GM10248 (cell line): ENCODE measurements at places on chromosomes 13 and 19.

DNA sequence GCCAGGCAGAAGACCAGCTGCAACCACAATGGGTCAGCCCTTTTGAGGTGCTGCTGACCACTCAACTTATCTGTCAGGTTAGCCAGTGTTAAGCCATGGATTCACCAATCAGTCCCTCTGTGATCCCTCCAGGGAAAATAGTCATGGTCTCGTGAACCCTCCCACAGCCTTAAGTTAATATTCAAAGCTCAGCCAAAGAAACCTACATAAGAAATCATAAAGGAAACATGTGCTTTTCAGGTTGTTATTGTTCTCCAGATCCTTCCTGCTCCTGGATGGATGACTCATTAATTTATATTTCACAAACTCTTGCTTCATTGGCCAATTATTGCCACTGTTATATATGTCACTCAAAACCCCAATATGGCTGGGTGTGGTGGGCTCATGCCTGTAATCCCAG lies 161.9 kb downstream of the B3GLCT start:
- DNase-seq, result no peak

- no peak for DNase-seq
Observed at GRCh38 chr13:95564733-95565291, 12.3 kb downstream of the CLDN10 start.

DNA sequence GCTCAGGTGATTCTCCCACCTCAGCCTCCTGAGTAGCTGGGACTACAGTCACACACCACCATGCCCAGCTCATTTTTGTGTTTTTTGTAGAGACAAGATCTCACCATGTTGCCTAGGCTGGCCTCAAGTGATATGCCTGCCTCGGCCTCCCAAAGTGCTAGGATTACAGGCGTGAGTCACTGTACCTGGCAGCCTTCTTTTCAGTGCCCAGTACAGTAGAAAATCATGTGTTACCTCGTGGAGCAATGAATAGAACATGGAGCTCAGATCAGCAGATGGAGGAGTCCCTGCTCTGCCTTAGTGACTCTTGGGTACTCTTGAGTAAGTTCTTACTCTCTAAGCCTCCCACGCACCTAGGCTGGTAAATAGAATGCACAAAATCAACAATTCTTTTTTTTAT lies 44.7 kb downstream of the THSD1 start:
- DNase-seq, result no peak

GRCh38 chr19:20276011-20276731 lies 109.2 kb downstream of the ZNF486 start:
- DNase-seq, result no peak

- peak; percentile 45 for DNase-seq
Observed at GRCh38 chr13:45257638-45258333, 56.9 kb upstream of the KCTD4 start.

DNA sequence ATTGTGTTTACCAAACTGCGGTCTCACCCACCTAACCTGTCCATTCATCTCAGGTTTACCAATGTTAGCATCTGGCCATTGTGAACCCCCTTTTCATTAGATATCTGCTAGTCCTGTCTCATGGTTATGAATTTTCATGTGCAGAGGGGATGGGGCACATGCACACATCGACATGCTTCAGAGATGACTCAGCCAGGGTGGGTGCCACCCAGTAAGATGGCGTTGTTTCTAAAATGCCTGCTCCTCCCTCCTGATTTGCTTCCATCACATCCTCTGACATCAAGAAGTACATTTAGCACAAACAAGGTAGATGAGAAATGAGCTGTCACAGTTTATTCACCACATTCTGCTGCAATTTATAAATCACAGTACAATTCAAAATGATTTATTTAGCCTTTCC lies 51.3 kb downstream of the GPALPP1 start:
- no peak for DNase-seq

GRCh38 chr19:58544591-58545285 lies 874 bp downstream of the TRIM28 start:
- DNase-seq, result peak; percentile 90

- no peak for DNase-seq
Observed at GRCh38 chr19:18008814-18009213, 844 bp downstream of the ARRDC2 start.

- DNase-seq, result no peak
Observed at GRCh38 chr13:102947745-102948405, 102.0 kb downstream of the ERCC5 start.

GRCh38 chr13:97225533-97225932 lies 3.4 kb downstream of the MBNL2 start:
- DNase-seq, result no peak

- DNase-seq, result no peak
Observed at GRCh38 chr13:79833991-79834390, 353.0 kb downstream of the NDFIP2 start.

GRCh38 chr19:45955905-45956608 lies 17.6 kb downstream of the NOVA2 start:
- no peak for DNase-seq

- DNase-seq, result no peak
Observed at GRCh38 chr19:49148044-49148682, 7.0 kb downstream of the HRC start.

DNA sequence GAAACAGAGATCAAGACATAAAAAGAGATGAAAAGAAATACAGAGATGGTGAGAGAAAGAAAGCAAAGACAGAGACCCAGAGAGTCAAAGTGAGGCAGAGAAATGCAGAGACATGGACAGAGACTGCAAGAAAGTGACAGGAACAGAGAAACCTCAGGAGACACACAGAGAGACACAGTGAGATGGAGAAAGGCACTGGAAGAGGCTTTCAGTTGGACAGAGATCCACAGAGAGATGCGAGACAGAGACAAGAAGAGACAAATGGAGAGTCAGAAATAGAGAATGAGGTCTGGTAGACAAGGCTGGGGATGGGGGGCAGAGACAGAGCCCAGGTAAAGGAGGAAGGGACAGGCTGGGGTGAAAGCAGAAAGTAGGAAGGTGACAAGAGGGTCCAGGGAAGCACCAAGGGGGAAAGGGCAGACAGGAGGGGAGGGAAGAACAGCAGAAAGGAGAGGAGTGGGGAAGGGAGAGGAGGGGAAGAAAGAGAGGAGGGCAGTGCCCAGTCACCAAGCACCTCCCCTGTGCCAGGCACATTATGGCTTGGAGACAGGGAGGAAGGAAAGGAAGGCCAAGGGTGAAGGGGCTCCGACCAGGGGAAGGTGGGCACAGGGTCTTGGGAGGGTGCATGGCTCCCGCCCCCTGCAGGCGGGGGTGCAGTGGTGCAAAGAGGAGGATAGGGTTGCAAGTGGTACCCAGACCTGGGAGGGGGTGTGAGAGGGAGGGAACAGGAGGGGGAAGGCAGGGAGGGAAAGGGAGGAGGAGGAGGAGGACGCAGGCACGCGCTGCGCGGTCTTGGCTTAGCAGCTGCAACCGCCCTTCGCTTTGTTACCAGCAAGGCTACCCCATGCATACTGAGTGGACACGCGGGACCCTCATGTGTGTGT lies 38.4 kb downstream of the DEDD2 start:
- peak; percentile 35 for DNase-seq

DNA sequence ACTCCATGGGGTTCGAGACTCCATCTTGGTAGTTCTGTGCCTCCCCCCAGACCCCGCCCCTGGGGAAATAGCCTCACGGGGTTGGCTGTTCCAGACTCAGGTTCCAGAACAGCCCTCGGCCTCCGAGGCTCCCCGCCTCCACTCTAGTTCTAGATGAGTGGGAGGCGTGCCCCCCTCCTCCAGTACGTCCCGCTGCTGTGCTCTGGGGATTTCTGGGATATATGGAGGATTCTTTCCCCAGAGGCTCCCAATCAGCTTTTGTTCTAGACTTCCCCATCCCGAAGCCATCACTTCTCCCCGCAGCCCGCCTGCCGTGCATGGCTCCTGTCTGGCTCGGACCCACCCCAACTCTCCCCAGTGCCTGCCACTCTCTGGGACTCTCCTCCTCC lies 1.9 kb upstream of the CACNG7 start:
- no peak for DNase-seq

GRCh38 chr19:15252398-15253018 lies 20.3 kb upstream of the EPHX3 start:
- no peak for DNase-seq

DNA sequence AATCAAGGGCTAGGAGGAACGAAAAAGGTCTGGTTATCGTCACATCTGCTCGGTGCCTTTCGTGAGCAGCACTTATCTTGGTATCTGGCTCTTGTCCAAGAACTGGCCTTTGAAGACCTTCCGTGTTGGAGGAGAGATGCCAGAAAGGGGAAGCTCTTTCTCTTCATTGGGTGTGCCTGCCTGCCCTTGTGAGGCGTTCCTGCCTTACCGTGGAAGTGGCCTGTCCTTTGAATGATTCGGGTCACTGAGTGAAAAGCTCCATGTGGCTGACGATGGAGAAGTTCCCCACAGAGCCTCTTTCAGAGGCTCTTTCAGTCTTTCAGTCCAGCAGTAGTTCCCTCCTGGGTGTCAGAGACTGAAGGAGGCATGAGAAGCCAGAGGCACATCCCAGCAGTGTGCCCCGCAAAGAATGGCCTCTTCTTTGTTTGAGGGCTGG lies 121.5 kb upstream of the SLC10A2 start:
- no peak for DNase-seq

- DNase-seq, result no peak
Observed at GRCh38 chr13:45195421-45195820, 5.4 kb downstream of the KCTD4 start.

- DNase-seq, result no peak
Observed at GRCh38 chr13:46556418-46556779, 3.4 kb downstream of the LRCH1 start.

DNA sequence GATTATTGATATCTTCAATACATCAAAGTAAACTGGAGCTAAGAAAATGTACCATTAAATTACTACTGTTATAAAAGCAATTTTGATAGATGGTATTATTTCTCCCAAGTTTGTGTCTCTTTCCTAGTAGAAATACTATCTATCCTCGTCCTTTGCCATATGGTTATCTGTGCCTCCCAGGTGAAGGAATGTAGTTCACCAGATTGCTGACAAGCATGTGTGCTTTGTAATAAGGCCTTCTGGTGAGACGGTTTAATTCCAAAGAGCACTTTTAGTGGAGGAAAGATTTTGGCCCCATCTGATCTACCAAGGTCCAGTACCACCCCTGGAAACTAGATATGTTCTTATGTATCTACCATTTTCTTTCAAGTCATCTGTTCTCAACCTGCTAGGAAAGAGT lies 243.6 kb downstream of the DLEU7 start:
- no peak for DNase-seq
